GM13976 (cell line): ENCODE measurements at places on chromosomes 1 and 21.

DNA sequence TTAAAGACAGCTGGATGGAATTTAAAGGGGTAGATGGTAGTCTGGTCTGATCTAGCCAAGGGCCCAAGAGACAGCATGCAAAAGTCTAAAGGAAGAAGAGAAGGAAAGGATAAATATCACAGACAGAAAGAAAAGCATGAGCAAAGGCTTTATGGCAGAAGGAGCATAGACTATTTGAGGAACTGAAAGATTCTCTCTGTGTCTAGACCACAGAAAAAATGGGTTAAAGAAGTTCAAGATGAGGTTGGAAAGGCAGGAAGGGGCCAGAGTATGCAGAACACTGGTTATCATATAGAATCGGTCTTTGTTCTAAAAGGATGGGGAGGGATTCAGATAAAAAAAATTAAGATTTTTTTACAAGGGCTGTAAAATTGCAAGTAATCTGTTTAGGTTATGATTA lies 136.8 kb upstream of the SGIP1 start:
- DNase-seq, result no peak

DNA sequence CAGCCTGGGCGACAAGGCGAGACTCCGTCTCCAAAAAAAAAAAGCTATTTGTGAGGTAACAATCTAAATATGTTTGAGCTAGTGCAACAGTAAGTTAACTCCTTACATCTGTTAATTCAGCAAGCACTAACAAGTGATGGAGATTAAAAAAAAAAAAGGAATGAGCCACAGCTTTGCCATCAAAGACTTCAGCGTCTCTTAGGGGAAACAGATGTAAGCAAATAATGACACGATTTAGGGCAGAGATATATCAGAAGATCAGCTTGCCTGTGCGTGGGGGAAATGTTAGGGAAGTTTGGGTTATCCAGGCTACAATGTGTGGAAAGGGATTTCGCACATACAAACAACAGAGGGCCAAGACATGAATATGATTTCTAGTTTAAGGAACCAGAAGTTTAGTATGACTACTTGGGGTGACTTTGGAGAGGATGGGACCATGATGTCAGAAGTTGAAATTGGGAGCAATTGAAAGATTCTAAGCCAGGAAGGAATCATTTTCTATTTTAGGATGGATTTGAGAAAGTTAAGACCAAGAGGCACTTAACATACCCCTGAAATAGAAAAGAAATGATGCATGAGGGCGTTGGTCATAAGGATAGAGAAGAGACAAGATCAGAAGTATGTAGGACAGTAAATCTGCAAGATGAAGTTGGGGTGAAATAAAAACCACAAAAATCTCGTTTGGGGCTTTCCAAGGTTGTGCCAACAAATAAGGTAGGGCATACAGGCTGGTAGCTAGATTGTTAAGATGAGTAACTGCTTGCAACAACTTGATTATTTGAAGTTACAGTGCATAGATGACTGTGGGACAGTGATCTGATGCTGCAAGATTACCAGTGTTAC lies 2.4 kb upstream of the BRWD1 start:
- DNase-seq, result no peak

DNA sequence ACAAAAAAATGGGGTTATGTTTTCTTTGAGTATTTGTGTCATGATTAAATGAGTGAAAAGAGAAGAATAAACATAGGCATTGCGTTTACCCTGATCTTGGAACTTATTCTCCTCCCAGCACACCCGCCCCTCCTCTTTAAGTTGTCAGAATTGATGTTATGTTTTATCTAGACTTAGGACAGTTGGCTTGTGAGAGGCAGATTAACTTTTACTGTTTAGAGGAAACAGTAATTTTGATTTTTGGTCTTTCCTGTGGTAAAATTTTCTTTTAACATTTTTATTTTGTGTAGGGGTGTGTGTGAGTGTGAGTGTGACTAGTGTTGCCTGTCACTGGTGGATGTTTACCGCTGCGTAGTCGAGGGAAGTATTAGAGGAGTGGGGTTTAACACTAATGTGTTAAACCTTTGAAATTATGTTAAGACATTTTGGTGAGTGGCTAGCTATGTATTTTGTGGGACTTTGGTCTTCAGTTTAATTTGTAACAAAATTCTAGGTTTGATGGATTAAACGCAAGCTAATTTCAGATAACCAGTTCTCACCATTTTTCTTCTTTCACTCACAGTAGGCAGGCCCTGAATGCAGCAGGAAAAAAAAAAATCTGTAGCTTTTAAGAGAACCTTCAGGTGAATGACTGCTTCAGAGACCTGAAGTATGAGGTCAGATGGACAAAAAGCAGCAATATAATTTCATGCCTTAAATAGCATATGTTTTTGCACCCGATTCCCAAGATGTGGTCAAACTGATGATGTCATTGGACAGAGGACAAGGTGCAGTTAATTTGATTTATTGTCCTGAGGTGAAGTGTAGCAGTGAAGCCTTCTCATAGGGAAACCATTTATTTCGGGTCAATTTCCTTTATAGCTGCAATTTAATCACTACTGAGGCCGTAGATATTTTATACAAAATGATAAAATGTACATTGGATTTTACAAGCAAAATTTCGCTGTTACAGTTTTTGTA lies 2.7 kb downstream of the POU2F1 start:
- DNase-seq, result no peak

- DNase-seq, result no peak
These were observed 82.6 kb downstream of the ATF6 start for GRCh38 chr1:161848676-161849075.

GRCh38 chr1:202210385-202210784 lies 16.8 kb downstream of the LGR6 start:
- no peak for DNase-seq

GRCh38 chr21:42307106-42307505 lies 8.1 kb downstream of the TFF3 start:
- DNase-seq, result no peak

DNA sequence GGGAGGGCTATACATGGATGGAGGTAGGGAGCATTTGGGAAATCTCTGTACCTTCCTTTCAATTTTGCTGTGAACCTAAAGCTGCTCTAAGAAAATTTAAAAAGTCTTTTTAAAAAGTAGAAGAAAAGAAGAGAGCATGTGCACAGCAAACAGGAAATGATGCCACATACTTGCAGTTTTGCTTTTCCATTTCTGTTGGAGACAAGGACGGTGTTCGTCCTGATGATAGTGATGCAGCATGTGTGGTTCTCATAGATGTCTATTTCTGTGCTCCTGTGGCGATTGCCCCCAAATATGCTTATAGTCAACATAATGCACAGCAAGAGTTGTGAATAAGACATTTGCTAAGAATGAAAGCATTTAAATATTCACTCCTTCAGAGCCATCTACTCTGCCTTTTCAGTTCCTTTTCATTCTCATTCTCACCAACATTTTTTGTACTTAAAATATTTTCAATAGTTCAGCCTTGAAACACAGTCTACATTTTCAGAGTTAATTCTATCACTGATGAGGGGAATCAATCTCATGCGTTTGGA lies 66.6 kb downstream of the LRRC8C start:
- DNase-seq, result no peak

- no peak for DNase-seq
These were observed 1173.6 kb downstream of the KCNT2 start for GRCh38 chr1:195434566-195435203.

GRCh38 chr1:232477728-232478127 lies 152.2 kb downstream of the SIPA1L2 start:
- no peak for DNase-seq

- DNase-seq, result peak; percentile 65
These were observed 6.6 kb upstream of the PEX19 start for GRCh38 chr1:160291248-160292220.

DNA sequence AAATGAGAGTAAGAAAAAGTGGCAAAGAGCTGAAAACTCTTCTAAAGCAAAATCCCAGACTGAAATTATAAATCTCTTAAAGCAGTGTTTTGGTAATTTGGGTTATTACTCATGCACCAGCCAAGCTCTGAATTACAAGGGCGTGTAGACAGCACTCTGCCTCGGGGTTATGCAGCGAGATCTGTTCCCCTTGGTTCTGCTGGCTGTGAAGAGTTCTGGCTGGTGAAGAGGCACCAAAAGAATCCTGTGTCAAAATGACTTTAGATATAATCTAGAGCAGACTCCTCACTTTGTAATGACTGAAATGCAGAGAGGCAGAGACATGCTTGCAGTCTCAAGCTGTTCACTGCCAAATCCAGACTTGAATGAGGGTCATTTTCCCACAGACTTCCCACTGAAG lies 461.8 kb upstream of the CXADR start:
- DNase-seq, result no peak

GRCh38 chr1:145927916-145928643 lies 796 bp upstream of the RBM8A start:
- DNase-seq, result no peak

DNA sequence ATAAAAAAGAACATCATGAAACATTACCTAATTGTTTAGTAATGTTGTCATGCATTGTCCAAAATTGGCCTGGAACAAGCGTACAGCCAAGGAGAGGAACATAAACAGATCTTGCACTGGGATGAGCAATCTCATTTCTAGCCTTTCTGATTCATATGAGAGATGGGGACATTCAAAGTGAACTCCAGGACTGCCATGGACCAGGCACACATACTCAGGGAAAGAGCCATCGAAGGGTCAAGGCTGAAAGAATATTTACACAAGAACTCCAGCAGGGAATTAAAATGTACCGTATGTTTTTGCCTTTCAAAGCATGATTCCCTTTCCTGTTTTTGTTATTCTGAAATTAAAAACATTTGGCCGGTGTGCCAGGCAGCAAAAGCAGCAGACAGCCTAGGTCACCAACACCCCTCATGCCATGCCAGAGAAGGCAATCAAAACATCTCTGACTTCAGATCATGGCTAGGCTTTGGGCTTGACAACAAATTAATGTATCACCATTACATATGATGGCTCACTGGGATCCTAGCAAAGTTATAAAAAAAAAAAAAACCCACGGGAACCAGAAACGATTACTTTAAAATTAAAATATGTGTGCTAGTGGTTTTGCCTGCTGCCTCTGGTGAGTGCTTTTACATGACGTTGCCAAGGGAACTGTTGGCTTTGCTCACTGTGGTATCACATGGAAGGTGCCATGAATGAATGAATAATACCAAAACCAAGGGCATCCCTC lies 159.8 kb downstream of the TGFBR3 start:
- no peak for DNase-seq

DNA sequence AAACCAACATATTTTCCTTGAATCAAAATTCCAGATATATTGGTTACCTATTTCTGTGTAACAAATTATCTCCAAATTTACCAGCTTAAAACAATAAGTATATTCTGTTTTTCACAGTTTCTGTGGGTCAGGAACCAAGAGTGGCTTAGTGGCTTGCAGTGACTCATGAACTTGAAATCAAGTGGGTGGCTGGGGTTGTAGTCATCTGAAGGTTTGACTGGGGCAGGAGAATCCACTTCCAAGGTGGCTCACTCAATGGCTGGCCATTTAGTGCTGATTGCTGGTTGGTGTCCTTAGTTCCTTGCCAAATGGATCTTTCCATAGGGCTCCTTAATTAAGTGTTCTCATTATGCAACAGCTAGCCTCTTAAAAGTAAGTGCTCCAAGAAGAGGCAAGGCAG lies 43.8 kb downstream of the ALG14 start:
- no peak for DNase-seq

DNA sequence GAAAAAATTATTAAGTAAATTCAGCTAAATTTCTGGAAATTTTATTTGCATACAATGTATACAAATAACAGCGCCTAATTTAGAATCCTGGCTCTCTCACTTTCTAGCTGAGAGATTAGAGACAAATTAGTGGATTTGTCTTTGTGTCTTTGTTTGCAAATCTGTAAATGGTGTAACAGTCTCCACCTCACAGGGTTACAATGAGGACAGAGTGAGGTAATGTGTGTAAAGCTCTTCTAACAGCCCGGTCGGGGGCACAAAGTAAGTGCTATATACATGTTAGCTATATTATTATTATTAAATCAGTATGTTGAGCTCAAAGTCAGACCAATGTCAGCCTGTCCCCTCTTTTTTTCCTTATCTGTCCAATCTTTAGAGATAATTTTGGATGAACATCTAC lies 5.0 kb upstream of the ADAMTSL4 start:
- DNase-seq, result no peak

DNA sequence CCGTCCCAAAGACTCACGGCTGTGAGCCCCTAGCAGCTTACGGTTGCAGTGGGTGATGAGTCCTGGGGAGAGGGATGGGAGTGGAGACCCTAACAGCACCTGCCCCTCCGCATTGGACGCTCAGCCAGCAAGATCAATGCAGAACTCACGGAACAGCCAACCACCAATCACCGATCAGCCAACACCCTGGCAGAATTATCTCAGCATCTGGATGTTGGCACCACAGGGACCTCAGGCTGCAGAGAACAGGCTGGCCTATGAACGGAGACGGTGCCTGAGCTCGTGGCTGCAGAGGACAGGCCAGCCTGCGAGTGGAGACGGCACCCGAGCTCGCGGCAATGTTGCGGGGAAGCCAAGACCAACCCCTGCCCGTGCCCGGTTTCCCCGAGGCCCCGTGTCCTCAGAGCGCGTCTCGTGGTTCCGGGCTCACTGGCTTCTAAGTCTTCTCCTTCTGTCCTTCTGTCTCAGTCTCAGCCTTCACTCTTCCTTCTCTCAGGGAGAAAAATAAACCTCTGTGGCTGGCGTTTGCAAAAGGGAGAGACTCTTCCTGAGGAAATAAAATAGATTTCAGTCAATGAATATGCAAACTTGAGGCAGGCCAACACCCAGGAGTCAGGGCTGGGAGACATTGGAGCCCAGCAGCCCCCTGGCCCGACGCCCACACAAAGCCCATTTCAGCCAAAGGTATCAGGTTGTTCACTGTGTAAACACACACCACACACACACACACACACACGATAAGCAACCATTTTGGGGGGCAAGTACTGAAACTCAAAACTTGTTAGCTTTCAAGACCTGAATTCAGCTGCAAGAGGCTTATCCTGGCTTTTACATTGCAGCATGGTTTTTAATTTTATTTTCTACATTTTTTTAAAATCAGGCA lies 67.8 kb downstream of the SIK1 start:
- DNase-seq, result no peak

DNA sequence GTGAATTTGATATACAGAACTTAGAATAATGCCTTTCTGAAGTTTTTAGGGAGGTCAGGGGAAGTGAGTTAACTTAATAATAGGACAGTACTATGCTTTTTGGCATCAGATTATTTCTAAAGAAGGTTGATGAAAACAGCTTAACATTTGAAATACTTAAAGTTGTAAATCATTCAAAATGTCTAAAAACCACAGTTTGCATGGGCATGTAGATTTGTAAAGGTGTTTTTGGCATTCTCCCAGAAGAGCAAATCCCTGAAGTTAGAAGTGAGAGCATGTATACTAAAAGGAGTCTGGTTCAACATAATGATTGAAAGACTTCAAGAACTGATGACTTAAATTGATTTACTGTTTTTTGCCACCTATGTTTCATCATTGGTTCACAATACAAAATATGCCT lies 6.7 kb downstream of the DR1 start:
- no peak for DNase-seq

DNA sequence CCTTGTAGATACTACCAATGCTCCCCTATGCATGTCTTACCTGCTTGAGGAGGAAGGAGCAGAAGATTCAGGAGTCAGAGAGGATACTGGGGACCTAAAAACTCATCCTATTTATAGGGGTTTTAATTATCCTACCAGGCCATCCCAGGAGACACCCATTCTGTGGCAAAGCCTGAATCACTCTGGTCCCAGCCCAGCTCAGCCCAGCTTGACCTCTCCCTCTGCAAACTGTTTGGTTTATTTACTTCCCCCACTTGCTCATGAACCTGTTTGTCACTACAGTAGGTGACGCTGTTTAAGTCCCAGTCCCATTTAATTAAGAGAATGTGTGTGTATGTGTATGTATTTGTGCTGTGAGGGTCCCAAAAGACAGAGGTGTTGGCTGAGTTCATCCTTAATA lies at the start of gene RPTN:
Gene RPTN (minus strand): TSS at position 85 of the 400 bp plus-strand sequence. CDS start 1,339 bp downstream, outside the sequence.
- DNase-seq, result no peak

- DNase-seq, result peak; percentile 55
These were observed 121.6 kb upstream of the IRF2BP2 start for GRCh38 chr1:234731569-234732085.

GRCh38 chr1:224170748-224171478 lies 12.1 kb upstream of the DEGS1 start:
- DNase-seq, result no peak
